ENCODE measurements at places on chromosomes 5 and 9.

- no peak for DNase-seq
Measured at GRCh38 chr5:87361031-87361445, 51.7 kb downstream of the CCNH start.

DNA sequence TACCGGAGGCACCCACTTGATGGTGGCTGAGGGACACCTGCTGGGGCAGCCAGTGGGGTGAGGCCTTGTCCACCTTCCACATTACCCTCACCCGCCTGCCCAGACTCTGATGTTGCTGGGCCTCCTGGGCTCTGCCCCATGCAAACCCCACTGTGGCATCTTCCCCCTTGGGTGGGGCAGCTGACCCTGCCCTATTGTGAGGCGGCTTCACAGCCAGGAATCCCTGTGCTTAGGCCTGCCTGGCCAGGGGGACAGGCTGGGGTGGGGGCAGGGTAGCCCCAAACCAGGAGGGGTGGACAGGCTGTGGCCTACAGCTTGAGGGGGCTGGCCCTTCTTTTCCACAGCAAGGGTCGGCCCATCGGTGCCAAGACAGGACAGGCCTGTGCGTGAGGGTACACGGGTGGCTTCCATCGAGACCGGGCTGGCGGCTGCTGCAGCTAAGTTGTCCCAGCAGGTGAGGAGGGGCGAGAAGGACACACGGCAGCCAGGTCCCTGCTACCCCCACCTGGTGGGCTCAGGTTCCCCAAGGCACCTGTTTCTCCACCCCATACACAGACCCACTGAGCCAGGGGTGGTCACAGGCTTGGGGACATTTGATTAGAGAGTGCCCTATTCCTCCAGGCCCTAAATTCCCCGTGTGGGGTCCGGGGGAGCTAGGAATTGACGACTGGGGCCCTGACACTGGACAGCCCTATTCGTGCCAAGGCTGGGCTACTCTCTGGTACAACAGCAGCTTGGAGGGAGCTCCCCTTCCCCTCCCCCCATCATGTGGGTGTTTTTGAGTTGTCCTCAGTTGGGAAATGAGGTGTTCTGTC is 99.2 kb downstream of the PHF2 start:
- no peak for DNase-seq

DNA sequence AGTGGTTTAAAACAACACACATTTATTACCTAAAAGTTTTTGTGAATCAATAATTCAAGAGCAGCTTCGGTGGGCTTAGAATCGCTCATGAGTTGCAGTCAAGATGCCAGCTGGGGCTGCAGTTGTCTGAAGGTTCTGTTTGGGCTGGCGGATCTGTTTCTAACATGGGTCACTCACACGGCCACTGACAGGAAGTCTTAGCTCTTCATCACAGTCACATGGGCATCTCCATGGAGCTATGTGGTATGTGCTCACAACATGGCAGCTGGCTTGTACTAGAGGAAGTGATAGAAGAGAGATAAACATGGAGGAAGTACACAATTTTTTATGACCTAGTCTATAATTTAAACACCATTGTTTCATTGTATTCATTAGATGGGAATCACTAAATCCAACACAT is 11.2 kb downstream of the KLHL9 start:
- no peak for DNase-seq

DNA sequence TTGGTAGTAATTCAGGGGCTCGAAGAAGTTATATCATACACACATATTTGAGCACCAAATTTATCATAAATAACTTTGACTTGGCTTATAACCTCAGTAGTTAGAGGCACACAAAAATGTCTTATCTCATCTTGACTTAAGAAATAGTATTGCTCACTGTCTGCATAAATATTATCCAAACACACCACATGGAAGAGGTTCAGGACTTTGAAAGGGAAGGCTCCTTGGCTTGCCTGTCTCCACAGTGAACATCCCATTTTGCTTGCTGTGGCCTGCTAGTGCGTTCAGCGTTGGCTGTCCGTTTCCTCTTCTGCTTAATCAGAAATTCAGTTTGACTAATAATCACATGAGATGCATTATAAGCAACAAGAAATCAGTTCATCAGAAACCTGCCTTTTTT is 13.9 kb downstream of the GRXCR2 start:
- no peak for DNase-seq
